ENCODE measurements at places on chromosomes 1 and 21.

DNA sequence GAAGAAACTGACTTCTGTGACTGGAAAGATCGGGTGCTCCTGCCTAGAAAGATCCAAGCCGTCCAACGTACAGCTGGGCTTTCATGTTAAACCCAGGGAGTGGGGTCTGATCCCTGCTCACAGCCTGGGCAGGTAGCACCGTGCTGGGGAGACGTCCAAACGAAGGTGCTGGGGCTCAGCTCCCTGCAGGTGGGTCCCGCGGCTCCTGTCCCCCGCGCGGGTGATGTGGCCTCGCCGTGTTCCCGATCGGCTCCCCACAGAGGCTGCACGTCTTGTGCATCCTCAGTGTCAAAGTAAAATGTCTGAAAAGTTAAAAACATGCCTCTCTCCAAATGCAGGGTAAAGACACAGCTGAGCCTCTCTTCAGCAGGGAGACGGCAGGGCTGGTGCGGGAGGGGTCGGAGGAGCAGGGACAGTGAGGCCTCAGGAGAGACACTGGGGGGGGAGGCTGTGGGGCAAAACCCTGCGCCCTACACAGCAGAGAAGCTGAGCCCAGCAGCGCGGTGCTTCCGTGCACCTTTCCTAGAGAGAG lies 40.1 kb upstream of the COL6A2 start:
- DNase-seq, result no peak

GRCh38 chr1:113905435-113905861 lies 322 bp downstream of the DCLRE1B start:
- no peak for DNase-seq

DNA sequence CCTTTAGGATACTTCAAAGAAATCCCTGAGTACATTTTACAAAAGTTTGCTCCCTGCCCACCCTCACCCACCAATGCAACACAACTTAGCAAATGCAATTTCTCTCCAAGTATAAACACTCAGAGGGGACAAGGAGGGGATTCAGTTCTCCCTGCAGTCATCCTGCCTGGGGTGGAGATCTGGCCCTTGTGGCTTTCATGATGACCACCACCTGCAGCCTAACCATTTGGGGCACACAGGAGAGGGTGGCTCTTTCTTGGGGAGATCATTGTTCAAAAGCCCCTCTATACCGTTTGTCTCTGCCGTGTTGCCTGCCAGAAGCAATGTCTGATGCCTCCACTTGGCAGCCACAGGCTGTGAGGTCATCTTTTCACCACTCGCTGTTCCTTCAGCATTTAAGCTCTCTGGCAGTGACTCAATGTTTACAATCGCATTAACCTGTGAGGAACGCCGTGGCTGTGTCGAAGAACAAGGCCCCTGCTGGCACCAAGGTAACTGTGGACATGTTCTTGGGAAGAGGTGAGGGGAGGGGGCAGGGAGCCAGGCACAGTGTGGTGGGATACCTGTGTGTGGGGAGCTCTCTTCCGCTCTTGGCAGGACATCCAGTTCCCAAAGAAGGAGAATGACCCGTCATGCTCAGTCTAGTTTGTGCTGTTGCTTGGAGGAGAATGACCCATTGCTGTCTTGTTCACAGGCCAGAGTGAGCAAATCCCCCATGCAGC lies 103.9 kb upstream of the DUSP10 start:
- no peak for DNase-seq

- peak; percentile 94 for DNase-seq
Observed at GRCh38 chr1:41493117-41493536, 8.6 kb upstream of the EDN2 start.

GRCh38 chr1:19210772-19211549 lies 895 bp upstream of the UBR4 start:
- no peak for DNase-seq

DNA sequence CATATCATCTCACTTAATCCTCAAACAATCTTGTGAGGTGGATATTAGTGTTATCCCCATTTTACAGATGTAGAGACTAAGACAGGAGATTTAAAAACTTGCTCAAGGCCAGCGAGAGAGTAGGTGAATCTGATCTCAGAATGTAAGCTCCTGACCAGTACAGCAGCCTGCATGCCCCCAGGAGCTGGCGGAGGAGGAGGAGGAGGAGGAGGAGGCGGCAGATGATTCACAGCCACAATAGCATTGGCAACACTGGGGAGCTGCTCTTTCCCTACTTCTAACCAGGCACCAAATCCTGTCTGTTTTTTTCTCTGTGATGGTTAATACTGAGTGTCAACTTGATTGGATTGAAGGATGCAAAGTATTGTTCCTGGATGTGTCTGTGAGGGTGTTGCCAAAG lies 243.2 kb downstream of the ATG4C start:
- no peak for DNase-seq

DNA sequence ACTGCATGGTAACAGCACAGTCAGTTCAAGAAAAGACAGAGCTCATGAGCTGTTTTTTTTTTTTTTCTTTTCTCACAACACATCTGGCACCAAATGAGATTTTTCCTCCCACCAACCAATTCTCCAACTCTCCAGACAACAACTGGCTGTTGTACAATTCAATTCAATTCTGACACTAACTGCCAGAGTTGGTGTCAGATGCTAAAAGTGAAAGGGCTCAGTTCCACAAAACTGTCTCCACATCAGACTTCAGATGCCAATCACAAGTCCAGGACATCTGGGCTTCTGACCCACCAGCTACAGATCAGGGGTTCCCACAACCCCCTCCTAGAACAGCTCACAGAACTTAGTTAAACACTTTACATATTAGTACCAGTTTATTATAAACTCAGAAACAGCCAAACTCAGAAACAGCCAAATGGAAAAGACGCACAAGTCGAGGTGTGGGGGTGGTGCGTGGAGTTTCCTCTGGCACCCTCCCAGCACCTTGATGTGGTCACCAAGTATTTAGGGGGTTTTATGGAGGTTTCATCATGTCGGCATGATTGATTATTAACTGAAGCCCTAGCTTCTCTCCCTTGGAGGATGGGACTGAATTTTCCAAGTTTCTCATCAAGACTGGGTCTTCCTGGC lies 39.2 kb upstream of the LRRC8D start:
- no peak for DNase-seq

DNA sequence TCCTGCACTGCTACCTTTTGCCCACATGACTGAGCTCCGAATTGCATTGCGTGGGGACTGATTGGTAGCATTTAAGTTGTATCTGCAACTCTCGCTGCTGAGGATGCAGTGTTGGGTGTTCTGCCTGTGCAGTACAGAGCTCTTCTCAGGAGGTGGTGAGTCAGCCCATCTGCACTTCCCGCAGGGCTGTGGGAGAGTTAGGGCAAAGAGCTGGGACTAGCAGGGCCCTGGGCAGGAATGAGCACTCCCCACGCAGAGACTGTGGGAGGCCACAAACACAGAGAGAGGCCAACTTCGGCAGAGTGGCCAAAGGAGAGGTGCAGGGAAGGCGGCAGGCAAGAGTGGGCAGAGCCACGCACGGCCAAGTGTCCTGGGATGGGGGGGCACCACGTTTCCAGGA lies 244.7 kb downstream of the SIPA1L2 start:
- DNase-seq, result peak; percentile 7

DNA sequence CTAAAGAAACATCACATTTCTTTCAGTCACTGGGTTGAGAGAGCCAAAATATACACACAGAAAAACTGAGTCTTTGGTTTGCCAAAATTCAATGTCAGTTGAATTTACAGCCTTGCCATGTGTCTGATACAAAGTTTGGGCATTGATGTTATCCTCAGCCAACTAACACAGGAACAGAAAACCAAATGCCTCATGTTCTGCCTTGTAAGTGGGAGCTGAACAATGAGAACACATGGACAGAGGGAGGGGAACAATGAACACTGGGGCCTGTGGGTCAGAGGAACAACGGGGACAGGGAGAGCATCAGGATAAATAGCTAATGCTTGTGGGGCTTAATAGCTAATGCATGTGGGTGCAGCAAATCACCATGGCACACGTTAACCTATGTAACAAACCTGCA lies 39.6 kb upstream of the C21orf91 start:
- DNase-seq, result no peak

DNA sequence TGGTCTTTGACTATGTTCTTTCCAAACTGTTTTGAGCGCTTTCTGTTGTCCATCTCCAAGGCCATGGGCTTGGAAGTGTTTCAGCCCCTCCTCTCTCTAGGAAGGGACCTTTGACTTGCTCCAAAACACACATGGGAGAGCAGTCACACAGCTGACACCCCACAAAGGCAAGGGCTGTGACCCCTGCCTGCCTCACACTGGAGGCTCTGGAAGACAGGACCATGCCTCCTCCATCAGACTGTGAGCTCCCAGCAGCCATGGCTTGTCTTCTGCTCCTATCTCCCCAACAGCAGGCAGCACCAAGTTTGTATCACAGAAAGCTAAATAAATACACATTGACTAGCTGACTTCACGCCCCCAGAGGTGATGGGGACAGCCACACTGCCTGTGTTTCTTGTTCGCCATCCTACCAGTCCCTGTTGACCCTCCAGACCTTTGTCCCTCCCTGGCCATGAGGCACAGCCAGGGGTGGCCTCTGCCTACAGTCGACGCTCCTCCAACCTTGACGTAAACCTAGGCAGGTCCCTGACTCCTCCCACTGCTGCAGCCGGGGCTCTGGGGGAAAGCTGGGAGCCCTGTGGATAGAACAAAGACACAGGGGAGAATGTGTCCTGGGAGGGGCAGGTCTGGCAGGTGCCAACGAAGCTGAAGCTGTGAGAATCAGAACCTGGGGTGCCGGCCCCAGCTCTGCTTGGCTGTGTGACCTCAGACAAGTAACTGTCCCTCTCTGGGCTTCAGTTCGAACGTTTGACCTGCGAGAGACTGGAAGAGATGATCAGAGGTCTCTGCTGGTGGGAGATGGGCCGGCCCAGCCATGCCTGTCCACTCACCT lies 4.8 kb downstream of the PLA2G2F start:
- no peak for DNase-seq

- DNase-seq, result no peak
Observed at GRCh38 chr1:212045981-212046380, 10.4 kb downstream of the DTL start.

GRCh38 chr1:60584371-60584770 lies 498.0 kb upstream of the NFIA start:
- no peak for DNase-seq

DNA sequence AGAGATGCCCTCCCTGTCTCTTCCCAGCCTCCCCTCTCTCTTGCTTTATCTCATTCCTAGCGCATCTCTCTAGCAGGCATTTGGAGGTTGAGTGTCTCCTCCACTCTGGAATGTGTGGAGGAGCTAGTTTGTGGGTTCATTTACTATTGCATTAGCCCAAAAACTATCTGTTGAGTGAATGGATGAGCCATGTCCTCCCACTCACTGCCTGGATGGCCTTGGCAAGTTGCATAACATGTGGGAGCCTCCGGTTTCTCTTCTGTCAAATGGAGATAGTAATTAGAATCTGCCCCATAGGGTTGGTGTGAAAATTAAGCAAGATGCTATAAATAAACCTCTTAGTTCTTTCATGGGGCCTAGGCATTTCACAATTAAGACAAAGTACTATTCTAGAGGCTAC lies 181.8 kb downstream of the KAZN start:
- no peak for DNase-seq

DNA sequence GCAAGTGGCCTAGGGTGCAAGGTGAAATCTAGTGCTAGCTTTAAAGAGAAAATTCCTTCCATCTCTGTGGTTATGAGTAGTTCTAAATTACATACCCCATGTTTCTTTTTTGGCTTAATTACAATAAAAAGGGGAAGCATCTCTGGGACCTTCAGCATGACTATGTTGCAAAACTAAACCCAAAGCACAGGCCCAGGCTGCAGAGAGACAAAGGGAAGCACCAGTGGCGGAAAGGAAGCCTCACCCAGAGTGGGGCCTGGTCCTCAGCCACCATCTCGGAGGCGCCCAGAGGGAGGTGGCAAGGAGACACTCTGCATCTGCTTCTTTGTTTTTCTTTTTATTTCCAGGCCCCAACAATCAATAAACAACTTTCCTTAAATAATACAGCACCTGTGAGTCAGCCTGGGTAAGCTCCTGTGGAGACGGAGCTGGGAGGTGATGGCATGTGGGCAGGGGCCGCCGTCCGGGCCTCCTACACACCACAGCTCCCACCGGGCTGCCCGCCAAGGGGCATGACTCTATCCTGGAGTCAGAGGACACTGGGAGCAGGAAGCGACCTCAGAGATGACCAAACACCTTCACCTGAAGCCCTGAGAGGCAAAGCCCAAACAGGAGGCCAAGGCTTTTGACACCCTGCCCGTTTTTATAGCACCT lies 21.7 kb downstream of the ITPKB start:
- no peak for DNase-seq

DNA sequence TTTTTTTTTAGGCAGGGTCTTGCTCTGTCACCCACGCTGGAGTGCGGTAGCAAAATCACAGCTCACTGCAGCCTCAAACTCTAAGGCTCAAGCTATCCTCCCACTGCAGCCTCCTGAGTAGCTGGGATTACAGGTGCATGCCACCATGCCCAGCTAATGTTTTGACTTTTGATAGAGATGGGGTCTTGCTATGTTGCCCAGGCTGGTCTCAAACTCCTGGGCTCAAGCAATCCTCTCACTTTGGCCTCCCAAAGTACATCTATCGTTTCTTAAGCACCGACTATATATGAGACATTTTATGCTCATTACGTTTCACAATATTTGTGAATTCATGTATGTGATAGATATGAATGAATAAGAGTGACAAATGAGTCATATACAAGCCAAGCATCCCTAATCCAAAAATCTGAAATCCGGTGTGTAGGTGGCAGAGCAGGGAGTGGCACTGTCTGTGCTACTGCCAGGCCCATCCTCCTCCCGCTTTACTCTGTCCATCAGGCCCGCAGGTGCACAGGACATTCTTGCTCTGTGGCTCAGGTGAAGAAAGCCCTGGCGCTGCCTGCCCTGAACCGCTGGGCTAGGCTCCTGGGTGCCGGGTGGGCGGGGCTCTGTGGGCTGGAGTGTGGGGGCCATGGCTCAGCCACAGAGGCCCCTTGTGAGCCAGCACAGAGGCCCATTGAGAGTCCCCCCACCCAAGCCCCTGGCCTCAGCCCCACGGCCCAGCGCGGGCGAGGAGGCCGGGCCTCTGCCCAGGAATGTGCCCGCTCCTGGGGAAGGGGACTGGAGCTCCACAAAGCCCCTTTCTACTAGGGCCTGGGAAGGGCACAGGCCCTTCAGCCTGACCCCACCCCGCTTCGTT lies 45.3 kb downstream of the HSPG2 start:
- DNase-seq, result no peak

DNA sequence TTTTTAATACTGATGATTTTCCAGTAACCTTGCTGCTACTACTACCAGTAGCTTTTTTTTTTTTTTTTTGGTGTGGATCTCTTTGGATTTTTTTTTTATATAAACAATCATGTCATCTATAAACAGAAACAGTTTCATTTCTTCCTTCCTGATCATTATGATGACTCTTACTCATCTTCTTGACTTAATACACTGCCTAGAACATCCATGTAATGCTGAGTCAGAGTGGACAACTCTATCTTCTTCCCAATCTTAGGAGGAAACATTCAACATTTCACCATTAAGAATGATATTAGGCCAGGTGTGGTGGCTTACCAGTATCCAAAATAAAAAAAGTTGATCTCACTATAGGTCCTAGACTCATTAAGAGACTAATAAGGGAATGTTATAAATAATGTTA lies 69.1 kb downstream of the RUSC1 start:
- peak; percentile 7 for DNase-seq

DNA sequence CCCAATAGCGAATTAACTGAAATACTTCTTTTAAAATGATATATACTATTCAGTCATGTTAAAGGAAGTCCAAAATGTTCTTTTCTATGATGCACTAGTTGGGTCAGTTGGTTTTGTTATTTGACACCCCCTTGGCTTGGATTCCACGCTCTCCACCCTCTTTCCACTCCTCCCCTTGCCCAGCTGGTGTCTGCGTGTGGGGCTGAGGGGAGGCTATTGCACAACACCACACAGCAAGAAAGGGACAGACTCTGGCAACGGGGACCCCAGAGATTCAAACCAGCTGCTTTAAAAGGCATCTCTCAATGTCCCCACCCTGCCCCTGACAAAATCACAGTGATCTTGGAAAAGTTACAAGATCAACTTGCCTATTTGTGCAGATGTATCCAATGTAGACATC lies 394.3 kb downstream of the TGFB2 start:
- DNase-seq, result no peak

Measured in keratinocyte (primary cell).